GM12891 (cell line): ENCODE measurements at places on chromosomes 3 and 15.

- no peak for DNase-seq
Observed at GRCh38 chr15:100278596-100279380, 63.0 kb downstream of the ADAMTS17 start.

DNA sequence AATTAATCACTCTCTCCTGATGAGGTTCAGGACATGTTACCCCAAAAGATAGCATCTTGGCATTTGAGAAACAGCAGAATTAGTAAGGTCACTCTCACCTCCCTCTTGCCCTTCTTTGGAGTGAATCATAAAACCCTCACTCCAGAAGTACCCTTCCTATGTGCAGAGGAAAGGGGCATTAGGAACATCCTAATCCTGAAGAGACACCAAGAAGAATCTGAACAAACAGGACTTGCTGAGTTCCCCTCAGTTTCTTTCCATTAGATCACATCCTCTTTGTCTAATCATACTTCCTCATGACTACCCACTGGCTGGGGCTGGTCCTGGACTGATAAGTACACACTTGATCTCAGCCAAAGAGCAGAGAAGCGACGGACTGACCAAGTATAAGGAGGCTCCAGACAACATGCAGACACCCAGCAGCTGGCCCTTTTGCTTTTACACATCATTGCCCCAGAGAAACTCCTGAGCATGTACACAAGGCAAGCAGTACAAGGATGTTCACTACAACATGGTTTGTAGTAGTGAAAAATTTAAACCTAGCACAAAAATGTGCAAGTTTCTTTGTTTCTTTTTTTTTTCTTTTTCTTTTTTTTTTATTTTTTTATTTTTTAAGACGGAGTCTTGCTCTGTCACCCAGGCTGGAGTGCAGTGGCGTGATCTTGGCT lies 15.0 kb upstream of the TM6SF1 start:
- DNase-seq = no peak

DNA sequence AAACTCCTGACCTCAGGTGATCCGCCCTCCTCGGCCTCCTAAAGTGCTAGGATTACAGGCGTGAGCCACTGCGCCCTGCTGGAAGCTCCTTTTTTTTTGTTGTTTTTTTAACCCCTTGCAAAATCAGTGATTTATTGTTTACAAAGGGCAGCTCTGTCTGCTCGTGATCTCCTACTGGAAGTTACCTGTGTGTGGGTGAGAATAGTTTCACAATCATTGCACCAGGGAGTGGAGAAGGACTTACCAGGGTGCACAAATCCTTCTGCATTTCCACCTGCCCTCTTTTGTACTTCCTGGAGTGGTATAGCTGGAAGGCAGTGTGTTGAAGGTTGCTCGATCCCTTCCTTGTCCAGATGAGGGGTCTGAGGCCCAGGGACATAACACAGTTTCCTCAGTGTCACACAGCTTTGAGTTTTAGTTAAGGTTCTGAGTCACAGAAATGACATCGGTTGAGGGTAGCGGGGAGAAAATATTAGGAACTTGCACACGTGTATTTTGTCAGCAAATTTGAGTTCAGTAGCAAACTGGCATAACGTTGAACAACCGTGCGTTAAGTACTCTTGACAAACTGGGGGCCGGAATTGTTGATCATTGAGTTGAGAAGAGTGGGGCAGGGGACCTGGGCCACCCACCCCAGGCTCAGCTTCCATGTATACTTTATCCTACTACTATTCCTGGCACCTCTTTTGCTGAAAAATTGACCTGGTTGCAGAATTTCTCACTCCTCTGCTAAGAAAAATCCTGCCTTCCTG lies 11.3 kb upstream of the TRAK1 start:
- no peak for DNase-seq

- DNase-seq = no peak
Observed at GRCh38 chr15:101153801-101154656, 97.8 kb downstream of the CHSY1 start.

DNA sequence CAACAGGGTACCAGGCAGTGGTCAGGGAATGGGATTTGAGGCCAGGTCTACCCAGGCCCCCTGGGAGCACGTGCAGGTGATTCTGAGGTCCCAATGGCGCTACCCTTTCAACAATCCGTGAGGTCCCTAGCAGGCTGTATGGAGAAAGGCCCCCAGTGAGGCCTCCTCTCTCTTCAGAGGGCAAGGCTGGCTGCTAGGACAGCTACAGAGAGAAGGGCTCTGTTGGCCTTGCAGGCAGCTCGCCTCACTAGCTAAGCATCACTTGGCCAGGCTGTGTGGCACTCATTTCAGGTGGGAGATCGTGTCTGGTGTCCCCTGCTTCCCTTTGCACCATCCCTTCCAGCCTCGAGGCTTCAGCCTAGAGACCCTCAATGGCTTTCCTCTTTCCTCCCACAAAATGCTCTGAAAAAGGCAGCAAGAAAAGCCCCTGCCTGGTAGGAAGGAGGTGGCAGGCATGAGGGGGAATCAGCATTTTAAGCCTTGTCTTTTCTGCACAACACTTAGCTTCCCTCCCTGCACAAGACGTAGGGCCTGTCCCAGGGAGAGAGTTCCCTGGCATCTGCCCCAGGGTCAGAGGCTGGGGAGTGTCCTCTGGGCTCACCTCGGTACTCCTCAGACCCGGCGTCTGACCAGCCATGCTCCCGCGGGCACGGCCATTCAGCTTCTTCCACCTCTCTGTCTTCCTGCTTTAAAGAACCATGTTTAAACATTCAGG lies 111.8 kb downstream of the ASB7 start:
- DNase-seq = no peak

DNA sequence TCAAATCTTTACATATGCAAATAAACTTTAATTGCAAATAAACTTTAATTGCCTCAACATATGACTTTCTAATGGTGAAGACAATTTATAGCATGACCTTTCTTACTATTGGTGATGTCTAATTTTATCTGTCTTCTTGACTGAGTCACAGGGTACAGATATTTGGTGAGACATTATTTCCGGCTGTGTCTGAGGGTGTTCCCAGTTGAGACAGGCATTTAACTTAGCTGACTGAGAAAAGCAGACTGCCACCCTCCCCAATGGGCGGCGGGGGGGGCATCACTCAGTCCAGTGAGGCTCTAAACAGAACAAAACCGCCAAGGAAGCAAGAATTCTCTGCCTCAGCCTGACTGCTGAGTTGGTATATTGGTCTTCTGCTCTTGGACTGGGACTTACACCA lies 160.0 kb downstream of the TBL1XR1 start:
- DNase-seq = no peak

GRCh38 chr3:190322604-190323245 lies 479 bp upstream of the CLDN1 start:
- no peak for DNase-seq

DNA sequence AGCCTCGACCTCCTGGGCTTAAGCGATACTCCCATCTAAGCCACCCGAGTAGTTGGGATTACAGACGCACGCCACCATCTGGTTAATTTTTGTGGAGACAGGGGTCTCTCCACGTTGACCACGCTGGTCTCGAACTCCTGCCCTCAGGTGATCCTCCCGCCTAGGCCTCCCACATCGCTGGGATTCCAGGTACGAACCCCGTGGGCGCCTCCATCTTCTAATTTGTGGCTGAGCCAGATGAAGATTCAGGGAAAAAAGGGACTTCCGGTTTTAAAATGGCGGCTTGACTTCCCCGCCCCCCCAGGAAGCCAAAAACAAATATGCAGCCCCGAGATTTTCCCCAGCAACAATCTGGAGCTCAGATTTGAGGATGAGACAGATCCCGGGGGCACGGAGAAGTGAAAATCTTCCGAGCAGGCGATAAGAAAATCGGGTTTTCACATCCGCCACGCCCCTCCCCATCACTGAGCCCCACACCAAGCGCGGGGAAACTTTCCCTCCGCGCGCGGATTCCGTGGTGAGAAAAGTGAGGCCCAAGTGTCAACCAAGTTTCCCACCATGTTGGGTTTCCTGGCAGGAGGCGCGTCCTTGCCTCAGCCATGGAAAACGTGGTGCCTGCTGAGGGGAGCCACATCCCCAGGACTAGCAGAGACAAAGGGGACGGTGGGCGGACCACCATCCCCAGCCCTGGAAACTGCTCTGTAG lies 15.4 kb downstream of the CHST14 start:
- DNase-seq = no peak

- DNase-seq = no peak
Observed at GRCh38 chr3:155805204-155805801, 775 bp downstream of the C3orf33 start.

- no peak for DNase-seq
Observed at GRCh38 chr3:152213203-152213602, 55.5 kb upstream of the MBNL1 start.

DNA sequence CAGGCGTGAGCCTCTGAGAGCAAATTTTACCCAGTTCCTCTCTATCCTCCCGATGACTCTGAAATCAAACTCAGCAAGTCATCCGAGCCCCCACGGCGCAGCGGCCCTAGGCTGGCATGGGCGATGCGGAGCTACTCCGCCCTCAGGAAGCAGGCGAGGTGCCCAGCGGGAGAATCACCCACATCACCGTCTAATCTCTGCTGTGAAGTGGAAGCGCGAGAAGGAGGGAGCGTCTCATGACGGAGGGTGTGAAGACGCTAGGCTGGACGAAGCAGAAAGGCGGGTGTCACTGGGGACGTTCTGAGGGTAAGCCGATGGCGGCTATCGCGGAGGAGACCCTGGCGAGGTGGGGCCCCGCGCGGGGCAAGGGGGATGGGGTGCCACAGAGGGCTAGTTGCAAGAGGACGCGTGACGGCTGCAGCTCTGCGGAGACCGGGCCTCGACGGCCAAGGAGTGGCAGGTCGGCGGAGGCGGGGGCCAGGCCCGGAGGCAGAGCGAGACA lies 9.1 kb upstream of the GNAI2 start:
- no peak for DNase-seq

GRCh38 chr15:62307551-62307950 lies 142.5 kb upstream of the C2CD4B start:
- no peak for DNase-seq

GRCh38 chr3:152403632-152404066 lies 134.9 kb downstream of the MBNL1 start:
- DNase-seq = no peak

DNA sequence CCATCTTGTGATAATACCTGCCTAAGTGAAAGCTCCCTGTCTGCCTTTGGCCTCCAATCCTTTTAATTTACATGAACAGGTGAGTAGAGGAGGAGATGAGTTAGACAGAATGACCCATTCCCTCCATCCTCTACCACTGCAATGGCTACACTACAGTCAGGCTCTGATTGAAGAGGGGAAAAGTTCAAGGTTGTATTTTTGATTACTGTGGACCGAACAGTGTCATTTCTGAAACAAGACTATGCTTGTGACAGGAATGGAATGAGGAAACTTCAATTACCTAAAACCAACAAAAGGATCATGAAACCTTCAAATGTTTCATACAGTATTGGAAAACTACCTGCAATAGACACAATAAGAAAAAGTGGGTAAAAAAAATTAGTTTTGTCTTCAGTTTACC lies 85.5 kb upstream of the GBE1 start:
- DNase-seq = no peak

DNA sequence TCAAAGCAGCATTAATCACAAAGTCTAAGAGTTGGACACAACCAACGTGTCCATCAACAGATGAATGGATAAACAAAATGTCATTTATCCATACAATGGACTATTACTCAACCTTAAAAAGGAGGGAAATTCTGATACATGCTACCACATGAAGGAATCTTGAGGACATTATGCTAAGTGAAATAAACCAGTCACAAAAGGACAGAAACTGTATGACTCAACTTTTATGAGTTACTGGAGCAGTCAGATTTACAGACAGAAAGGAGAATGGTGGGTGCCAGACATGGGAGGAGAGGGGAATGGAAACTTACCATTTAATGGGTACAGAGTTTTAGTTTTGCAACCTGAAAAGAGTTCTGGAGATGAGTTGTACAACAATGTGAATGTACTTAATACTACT lies 43.0 kb upstream of the SEC13 start:
- no peak for DNase-seq

DNA sequence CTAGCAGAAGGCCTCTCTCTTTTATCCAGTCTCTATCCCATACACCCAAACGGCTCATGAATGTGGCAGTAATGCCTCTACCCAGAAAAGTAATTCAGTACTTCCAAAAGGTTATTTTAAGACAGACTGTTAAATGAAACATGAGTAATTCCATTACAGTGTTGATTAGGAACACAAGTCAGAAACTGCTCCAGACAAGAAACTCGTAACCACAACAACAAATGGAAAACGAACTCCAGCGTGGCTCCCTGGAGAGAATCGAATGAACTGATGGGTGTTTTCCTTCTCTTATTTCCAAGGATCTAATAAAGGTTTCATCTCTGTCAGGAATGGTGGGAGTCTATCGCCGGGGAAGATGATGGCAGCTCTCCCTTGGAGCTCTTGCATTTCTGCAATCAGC lies 228.4 kb downstream of the MAGI1 start:
- DNase-seq = no peak

- DNase-seq = no peak
Observed at GRCh38 chr3:31346542-31346979, 186.2 kb upstream of the STT3B start.

DNA sequence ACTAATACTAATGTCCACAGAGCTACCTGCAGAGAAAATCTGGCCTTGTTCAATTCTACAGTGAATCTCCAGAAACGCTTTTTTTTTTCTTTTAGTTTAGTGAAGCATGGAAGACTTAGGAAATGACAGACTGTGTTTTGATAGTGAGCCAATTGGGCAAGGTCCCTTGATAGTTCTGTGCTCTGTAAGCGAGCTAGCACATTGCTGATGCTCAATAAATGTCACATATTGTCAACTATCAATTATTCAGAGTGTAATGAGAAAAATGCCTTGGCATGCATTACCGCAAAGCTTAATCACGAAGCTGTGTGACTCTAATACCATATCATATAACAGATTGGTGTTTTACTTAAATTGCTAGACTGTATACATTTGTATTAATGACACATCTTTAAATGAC lies 5.2 kb upstream of the C3orf85 start:
- no peak for DNase-seq

- no peak for DNase-seq
Observed at GRCh38 chr15:100914876-100915275, 4.3 kb upstream of the LRRK1 start.

DNA sequence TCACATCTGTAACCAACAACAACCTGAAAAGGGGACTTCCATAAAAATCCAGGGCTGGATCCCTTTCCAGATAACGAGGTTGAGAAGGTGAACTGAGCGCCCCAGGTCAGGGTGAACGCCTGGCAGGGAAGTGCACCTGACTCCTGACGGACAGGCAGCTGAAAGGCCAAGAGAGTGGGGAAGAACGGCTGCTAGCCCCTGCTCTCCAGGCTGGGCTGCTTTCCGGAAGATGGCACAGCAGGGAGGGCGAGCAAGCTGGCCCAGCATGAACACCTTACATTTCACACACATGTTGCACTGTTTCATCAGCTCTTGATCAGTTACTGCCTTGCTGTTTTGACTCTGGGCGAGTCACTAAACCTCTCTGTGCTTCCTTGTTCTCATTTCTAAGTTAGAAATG lies 127.2 kb upstream of the IQSEC1 start:
- DNase-seq = no peak

- no peak for DNase-seq
Observed at GRCh38 chr3:170057550-170057949, 19.8 kb downstream of the GPR160 start.
